ENCODE measurements at places on chromosomes 2 and 18. TPM values are rescaled to one million over a fixed set of nuclear protein-coding genes. Genes with fewer than 3 reads are reported as not detected.

Gene AQP4
- total RNA-seq: not detected

Gene DNER
- total RNA-seq: 0.27 TPM

DNA sequence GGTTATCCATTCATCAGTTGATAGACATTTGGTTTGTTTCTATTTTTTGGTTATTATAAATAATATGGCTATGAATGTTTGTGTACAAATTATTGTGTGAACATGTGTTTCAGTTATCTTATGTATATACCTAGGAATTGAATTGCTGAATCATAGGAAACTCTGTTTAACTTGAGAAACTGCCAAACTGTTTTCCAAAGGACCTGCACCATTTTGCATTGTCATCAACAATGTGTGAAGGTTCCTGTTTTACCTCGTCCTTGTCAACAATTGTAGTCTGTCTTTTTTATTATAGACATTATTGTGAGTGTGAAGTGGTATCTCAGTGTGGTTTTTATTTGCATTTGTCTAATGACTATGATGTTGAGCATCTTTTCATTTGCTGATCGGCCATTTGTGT, 17.1 kb downstream of the PDK1 start:
- DNase-seq: no peak

Gene KYNU
- 1.8 TPM for total RNA-seq

Gene RAB6C
- total RNA-seq: 0.68 TPM

DNA sequence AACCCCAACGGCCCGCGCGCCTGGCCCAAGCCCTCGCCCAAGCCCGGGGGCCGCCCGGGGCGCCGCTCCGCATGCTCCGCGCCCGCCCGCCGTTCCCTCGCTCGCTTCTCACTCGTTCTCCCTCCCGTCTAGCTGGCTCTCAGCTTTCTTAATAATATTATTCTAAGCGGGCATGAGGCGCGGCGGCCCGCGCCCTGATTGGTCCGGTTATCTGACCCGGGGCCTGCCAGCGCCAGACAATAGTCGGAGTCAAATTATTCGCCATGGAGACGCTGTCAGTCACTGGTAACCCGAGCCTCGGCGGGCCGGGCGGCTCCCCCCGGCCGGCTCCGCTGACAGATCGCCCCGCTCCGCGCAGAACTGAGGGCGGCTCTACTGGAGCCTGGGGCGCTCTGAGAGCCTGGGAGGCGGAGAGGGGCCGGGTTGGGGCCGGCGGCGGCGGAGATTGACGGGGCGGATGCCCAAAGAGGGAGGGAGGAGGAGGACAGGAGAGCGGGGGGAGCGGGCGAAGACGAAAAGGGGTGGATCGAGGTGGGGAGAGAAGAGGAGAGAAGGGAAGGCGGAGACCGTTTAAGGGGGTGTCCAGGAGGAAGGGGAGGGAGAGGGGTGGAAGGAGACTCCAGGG, at the start of gene SIX2:
Gene SIX2 (minus strand): TSS at position 150 of the 625 bp plus-strand sequence. CDS start 342 bp downstream, outside the sequence.
- peak; percentile 79 for DNase-seq

DNA sequence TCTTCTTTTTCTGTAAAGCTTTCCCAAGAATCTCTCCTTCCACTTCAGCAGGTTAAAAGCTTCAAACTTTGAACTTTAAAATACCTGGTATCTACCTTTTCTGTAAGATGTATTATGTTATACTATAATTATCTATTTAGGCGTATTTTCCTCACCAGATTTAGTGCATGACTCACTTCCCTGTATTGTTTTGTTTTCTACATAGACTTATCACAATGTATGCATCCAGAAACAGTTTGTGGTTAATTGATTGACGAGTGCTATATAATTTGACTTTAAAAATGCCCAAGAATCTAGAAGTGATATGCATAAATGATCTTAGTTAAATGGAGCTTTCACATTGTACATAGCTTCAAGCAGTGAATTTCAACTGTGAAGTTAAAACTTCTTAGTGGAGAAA, 473.9 kb upstream of the CDH2 start:
- DNase-seq: no peak

Gene FSHR
- not detected for total RNA-seq

- no peak for DNase-seq
These were observed 6.3 kb downstream of the IL1RL2 start for GRCh38 chr2:102193074-102193473.

GRCh38 chr18:50590593-50590992, 30.7 kb downstream of the MAPK4 start:
- DNase-seq: no peak

DNA sequence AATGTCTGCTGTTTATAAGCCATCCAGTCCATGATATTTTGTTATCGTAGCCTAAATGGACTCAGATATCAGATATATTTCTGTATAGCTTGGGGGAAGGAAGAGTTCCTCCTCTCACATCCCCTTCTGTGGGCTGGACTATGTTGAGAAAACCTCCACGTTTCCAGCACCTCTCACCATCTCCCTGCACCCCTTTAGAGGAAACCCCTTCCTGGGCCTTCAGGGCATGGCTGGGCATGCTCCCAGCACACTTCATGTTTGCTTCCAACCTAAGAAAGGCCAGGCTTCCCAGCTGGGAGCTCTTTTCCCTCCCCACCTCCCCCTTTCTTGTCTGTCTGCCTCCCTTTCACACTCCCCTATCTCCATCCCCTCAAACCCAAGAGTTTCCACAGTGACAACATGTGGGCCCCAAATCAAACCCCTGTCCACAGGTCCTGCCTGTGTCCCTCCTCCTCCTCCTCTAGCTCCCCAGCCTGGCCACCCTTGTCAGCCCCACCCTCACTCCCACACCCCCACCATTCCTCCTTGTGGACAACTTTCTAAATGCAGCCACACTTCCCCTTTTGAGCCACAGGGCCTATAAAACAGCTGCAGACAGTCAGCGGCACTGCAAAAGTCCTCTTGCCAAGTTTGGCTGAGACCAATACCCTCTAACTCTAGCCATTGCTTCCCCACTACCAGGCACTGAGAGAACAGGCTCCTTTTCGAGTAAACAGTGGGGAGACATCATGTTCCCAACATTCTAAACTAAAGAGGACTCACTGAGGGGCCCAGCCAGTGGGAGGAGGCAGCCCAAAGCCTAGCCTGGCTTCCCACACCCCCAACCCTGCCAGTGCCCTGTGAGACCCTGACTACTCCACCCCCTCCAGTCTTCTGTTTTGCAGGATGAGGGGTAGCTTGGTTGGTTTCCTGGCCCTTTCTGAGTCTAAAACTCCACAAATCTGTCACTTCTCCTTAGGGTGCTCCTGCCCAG, 120.5 kb downstream of the ZFP36L2 start:
- DNase-seq: no peak

DNA sequence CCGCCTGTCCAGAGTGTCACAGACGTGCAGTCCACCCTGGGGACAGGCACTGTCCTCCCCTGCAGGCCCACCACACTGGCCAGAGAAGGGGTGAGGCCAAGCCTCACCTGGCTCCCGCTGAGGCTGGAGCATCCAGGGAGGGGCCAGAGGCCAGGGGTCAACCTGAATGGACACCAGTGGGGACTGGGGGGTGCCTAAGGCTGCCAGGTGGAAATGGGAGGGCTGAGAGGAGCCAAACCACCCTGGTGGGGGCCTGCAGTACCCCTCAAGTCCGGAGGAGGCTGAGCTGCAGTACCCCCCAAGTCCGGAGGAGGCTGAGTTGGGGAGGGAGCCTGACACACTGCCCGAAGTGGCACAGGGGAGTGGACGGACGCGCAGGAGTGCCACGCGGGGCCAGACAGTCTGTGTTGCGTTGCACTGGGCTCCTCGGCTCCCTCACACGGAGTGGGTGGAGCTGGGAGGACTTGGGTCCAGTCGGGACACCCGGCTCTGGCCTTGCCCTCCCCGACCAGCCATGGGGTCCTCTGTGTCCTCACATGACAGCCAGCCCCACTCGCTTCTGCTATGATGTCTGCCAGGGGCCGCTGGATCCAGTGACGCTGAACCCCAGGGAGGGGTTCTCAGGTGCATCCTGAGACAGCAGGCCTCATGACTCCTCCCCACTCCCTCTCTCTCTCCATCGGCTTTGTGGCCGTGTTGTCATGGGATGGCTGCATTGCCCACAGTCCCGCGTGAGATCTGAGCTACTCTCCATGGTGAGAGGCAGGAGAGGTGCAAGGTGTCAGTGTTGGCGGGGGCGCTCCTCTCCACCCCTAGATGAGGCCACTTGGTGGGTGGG, 22.3 kb upstream of the GPC1 start:
- DNase-seq: no peak

GRCh38 chr2:198852248-198852647, 605.5 kb downstream of the SATB2 start:
- no peak for DNase-seq

DNA sequence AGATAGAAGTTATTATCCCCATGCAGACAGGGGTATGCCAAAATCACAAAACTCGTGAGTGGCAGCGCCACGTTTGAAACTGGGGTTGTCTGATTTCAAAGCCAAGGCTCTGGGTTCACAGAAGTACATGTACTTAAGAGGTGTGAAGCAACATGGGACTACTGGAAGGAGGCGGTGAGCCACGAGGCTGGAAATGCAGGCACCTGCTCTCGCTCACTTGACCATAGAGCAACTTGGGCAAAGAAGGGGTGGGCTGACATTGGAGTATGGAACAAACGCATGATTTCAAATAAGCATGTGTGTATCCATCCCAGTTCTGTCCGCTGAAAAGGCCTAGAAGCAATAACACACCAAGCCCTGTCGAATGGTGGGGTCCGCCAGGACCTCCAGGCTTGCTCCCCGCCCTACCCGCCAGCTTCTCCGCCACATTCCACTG, 593 bp upstream of the ACTR2 start:
- no peak for DNase-seq

Gene CREB1
- total RNA-seq: 49.0 TPM

Gene LOXHD1
- total RNA-seq: 0.27 TPM

Gene SALL3
- total RNA-seq: not detected

DNA sequence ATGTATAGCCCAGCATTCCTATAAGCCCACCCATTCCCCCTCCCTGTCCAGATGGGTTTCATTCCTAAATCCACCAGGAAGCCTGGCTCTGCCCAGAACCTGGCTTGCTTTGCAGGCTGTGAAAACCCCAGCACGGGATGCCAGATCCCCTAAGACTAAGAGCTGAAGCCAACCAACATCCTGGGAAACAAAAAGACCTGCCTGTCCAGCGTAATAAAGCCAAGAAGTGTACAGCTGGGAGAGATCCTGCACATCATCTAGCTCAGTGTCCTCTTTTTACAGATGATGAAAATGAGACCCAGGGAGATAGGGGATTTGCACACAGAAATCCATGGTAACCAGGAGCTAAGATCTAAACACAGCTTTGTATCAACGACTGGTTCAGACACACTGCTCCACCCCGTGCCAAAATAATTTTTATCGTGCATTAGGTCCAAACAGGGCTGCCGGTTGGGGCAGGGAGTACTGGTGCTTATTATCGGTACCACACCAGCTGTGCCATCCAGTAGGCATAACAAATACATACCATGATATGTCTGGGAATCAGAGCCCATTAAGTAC, 2.9 kb downstream of the RND3 start:
- DNase-seq: no peak

- DNase-seq: no peak
These were observed 25.5 kb upstream of the ZCCHC2 start for GRCh38 chr18:62497190-62497772.

Gene KCNJ13
- not detected for total RNA-seq

GRCh38 chr18:2147476-2148230, 423.7 kb downstream of the METTL4 start:
- no peak for DNase-seq

Gene GALNT3
- total RNA-seq: 3.5 TPM

- DNase-seq: no peak
These were observed 69.6 kb upstream of the RND3 start for GRCh38 chr2:150557020-150557600.

DNA sequence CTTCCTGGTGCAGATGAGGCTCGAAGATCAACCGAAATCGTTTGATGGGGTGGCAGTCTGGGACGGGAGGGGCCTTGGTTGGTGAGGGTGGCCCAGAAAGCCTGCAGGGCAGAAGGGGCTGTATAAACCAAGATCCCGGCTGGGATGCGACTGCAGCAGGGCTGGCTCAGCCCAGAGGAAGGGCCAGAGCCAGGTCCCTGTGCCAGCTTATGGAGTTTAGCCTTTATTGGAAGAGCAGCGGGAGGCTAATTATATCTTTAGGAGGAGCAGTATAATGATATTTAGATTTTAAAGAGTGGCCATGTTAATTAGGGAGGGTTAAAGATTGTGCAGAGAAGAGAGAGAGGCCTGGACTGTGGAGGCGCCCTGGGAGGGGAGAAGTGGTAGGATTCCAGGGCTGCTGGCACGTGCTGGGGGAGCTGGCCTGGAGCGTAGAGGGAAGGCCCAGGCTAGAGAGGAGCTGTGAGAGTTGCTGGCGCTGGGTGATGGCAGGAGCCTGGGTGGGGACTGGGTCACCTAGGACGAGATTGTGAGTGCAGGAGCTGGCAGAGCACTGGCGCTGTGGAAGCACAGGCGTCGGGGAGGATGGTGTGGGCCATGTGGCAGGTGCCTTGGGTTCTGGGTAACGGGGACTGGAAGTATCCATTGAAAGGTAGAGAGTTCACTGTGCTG, 25.1 kb downstream of the TRAF3IP1 start:
- no peak for DNase-seq

Gene TMEM214
- total RNA-seq: 84.4 TPM

GRCh38 chr2:19728125-19728524, 173.7 kb downstream of the TTC32 start:
- no peak for DNase-seq

- no peak for DNase-seq
These were observed 68.2 kb downstream of the ZNF521 start for GRCh38 chr18:25283781-25284180.

GRCh38 chr18:48662011-48662661, 123.3 kb downstream of the CTIF start:
- no peak for DNase-seq

DNA sequence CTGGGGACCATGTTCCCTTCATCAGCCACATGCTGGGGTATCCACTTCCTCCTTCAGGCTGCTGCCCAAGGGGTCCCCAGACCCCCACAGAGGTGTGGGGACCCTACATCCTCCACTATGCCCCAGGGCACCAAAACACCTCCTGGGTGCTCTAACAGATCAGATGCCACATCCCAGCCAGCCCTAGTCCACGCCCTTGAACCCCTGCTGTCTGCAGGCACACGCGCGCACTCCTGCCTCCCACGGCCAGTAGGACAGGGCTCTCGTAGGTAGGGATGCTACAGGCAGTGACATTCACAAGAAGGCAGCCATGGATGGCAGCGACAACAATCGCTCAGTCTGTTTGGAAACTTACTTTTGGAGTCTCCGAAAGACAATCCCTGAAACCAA, 3.0 kb upstream of the GPC1 start:
- DNase-seq: no peak

DNA sequence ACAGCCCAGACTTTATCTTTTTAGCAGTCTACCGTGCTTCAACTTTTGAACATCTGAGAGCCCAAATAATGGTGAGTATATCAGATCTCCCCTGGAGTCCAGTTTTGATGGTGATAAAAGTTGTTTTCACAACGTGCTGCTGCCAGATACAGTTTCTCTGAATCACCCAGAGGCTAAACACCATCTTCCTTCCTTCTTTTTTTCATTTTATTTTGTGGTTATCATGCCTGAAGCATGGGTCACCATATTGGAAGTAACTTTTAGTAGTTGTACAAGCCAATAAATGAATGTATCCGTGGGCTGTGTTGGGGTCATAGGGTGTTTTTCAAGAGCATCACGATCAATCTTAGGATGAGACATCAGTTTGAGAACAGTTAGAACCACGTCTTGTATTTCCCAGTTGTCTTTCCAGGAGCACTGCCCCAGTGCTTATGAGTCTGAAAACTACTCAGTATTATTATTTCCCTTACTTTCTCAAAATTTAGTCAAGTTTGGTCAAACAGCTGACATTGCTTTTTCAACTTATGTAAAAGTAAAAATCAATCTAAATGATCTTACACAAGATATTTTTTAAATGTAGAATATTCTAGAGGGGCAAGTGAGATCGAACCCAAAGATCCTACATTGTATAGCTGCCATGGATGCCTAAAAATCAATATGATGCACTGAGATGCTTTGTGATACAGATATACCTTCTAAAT, 311.4 kb downstream of the CTNNA2 start:
- DNase-seq: no peak

GRCh38 chr2:164567335-164567989, 53.8 kb downstream of the GRB14 start:
- DNase-seq: no peak

Data from thoracic aorta (tissue), 2 donors.